Activated CD4-positive, CD25-positive, alpha-beta regulatory T cell treated with anti-CD3 and anti-CD28 coated beads, Interleukin-2, amount 50 U/mL, for 16 hours (primary cell): ENCODE measurements at places on chromosomes 1 and 21.

DNA sequence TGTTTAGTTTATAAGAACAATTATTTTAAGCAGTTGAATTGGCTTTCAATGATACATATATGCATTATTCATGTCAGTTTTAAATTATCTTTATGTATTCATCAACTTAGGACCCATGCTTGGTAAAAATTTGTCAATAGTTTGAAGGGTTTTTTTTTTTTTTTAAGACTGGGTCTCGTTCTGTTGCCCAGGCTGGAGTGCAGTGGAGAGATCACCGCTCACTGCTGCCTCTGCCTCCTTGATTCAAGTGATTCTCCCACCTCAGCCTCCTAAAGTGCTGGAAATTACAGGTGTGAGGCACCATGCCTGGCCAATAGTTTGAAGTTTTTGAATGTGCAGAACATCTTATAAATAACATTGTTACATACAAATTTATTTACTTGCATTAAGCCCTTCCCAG is 1671.0 kb upstream of the B3GALT2 start:
- no peak for DNase-seq

GRCh38 chr1:116772648-116773045 is 18.4 kb downstream of the CD2 start:
- DNase-seq: no peak

DNA sequence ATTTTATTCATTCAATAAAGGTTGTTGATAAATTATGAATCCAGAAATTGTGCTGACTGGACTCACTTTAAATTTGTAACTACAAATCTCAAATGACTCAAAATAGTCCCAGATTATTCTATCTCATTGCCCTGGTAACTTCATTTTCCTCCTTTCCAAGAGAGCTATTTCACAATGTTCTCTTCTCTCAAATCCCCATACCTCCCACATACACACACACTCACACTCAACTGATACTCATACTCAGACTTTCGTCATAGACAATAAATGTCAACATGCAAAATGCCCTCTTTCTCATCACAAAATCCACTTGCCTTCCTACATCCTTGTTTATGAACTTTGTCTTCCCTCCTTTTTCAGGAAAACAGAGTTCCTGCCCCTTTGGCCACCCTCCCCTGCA is 33.3 kb downstream of the EXTL2 start:
- no peak for DNase-seq

- DNase-seq: no peak
Observed at GRCh38 chr1:96722958-96723357, 1.4 kb downstream of the PTBP2 start.

DNA sequence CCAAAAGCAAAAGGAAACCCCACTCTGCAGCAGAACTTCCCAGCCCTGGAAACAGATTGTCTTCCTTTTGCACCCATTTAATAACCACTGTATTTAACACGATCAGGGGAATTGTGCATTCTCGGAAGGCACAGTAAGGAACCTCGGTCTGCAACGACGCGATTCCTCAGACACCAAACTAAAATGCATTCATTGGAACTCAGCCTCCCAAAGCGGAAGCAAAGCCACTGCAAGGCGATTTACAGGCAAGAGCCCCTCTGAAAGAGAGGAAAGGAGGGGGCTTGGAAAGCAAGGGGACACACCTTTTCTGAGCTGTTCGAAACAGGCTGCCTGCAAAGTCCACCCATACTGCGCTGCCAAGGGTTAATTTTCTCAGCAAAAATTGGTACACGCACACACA is 297.7 kb downstream of the OMA1 start:
- no peak for DNase-seq

GRCh38 chr21:37686991-37687810 is 229.1 kb downstream of the KCNJ6 start:
- DNase-seq: no peak

DNA sequence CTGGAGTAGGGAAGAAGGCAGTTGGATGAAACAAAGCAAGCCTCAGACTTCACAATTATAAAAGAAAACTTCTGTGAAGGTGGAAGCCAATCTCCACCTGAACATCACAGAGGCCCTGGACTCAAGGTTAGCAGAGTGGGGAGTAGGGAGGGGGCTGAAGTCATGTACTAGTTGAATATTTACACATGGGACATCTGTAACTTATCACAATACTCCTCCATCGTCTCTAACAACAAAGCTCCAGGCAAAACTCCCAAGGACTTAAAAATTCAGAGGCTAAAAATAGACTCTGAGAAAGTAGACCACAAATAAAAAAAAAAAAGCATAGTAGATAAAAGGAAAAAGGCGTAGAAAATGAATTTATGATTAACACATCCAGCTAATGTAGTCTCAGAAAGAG is 326.3 kb upstream of the PKN2 start:
- DNase-seq: no peak

- DNase-seq: no peak
Observed at GRCh38 chr1:22592919-22593790, 29.9 kb downstream of the EPHA8 start.

DNA sequence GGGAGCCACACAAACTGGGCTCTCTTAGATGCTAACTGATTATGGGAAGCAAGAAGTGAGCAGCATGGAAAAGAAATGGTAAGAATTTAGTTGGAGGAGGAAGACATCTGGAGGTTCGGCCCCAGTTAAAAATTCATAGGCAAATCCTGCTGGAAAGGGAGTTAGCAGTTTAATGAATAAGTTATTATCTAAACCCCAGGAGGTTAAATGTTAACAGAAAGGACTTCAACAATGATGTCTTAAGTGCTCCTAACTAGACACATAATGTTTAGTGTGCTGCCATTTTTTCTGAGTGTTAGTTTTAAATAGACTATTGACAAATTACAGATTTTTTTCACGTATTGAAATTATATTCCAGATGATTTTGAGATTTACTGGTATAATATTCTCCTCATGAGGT is 1265.3 kb upstream of the ADGRL2 start:
- DNase-seq: no peak

DNA sequence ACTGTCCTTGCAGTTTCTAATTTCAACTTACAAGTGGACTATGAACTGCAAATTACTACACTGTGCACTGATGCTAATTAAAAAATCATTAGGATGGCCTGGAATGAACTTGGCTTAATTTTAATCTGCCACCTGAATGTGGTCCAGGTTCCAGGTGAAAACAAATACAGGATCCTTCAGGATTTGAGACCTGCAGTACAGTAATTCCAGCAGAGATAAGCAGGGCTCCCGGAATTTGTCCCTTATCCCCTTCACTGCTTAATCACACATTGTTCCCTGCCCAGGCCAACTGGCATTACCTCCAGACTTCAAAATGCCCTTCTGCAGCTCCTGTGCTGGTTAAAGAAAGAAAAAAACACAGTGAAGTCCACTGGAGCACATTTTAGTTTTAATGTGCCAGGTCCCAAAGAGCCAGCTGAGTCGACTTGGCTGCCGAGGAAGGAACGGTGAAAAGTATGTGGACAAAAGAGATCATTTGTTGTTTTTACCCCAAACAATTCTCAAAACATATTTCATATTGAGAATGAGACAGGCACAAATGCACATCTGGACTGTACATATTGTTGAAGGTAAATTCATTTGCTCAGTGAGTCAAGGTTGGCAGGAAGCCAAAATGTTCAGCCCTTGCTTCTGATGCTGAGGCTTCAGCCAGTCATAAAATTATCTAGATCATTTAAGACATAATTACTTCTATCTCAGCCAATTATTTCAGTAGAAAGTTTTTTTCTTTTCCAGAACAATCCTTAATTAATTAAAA is 28.3 kb downstream of the DEGS1 start:
- no peak for DNase-seq

DNA sequence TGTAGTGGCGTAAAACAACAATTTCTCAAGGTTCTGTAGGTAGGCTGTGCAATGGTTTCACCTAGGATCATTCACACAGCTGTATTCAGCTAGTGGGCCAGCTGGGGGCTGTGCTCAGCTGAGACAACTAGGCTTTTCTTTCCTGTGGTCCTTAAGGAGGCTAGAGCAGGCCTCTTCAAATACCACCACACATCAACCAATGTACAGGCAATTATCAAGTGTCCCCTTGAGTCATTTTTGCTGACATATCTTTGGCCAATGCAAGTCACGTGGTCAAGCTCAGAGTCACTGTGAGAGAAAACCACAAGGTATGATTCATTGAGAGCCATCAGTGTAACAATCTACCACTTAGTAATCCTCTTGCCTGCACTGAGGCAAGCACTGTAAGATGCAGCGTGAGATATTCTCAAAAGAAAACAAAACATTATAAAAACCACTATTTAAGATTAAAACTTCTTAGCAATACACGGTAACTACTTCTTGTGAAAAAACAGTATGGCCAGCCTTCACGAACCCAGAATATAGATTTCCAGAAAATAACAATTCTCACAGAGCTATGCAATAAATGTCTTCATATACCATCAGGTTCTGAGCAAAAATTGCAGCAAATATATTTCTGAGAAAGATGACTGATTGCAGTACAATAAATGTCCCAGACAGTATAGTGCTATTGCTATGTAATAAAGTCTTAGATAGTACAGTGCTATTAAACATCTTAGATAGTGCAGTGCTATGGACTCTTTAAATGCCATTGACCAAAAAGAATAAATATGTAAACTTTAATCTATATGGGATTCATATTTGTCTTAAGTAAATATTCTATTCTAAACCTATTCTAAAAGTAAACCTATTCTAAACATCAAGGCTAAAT is 55.3 kb downstream of the NME7 start:
- peak; percentile 16 for DNase-seq

DNA sequence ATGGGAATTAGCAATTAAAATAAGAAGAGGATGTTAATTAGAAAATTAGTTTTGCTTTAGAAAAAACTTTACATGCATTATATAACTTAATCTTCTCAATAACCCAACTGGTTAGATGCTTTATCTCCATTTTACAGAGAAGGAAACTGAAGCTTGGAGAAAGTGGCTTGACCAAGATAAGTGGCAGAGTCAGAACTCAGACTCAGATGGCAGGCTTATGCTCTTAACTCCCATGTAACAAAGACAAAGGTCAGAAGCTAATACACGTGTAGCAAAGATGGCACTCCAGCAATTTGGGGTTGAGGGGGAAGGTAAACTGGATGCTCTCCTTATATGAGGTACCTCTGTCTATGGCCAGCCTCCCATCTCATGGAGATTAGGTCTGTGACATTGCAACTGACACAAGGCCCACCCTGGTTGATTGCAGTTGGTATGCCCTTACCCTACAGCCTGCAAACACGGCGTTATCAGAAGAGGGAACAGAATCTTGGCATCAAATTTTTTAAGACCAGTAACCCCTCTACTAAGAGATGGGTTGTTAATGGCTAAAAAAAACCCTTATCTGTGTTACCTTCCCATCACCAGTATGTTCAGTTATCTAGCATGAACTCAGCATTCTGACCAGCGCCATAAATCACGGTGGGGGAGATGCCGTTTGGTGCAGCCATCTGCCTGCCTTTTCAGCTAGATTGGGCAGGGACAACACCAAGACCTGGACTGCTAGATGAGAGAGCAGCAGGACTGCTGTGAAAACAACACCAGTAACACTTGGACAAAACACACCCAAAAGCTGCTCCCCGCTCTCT is 97.0 kb downstream of the UBR4 start:
- no peak for DNase-seq

- no peak for DNase-seq
Observed at GRCh38 chr1:108858230-108858950, 1.5 kb upstream of the AKNAD1 start.

DNA sequence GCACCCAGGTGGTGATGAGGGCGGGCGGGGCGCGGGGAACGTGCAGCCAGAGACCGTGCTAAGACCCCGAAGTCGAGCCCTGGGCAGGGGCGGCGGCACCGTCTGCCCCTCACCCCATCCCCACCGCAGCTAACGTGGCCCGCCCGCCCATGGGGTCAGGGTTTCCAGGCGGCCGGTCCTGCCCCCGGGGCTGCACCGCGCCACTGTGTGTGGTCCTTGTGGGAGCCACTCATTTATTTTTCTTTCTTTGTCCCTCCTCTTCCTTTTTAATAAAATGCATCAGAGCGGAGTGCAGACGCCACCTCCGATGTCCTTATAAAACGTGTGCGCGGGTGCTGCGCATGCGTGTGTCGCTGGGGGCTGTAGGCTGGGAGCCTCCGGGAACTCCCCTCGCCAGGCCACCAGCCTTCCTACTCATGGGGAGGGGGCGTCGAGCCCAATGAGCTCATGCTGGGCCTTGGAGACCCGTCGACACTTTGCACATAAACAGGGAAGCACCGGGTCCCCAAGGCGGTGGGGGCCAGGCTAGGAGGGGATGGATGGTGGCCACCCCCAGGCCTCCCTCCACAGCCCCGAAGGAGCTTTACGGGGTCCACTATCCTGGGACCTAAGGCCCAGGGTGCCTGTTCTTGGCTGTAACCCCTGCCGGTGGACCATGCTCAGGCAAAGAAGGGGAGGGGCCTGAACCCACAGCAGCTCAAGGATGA is 59.9 kb downstream of the WNT9A start:
- DNase-seq: no peak

DNA sequence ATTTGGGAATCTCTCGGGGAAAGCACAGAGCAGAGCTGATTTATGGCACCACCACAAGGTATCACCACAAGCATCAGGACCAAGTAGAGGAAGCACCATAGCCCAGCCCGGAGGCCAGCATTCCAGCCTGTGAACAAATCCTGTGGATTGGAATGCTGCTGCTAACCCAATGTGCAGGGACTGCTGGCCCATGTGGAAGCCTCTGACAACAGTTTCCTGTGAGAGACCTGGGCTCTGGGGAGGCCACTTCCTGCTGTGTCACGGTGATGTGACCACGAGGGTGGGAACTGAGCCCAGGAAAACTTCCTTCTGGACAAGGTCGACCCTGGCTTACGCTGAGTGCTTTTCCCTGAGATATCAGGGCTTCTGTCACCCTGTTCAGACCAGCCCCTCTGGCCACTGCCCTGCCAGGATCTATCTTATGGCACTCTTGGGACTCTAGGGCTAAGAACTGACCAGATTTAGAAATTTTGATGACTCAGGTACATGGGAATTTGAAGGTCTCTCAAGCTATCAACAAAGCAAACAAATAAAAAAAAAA is 88.3 kb upstream of the NGF start:
- no peak for DNase-seq

GRCh38 chr1:212500351-212500750 is 67.6 kb downstream of the NENF start:
- DNase-seq: no peak

- no peak for DNase-seq
Observed at GRCh38 chr1:164735315-164736052, 176.5 kb downstream of the PBX1 start.

DNA sequence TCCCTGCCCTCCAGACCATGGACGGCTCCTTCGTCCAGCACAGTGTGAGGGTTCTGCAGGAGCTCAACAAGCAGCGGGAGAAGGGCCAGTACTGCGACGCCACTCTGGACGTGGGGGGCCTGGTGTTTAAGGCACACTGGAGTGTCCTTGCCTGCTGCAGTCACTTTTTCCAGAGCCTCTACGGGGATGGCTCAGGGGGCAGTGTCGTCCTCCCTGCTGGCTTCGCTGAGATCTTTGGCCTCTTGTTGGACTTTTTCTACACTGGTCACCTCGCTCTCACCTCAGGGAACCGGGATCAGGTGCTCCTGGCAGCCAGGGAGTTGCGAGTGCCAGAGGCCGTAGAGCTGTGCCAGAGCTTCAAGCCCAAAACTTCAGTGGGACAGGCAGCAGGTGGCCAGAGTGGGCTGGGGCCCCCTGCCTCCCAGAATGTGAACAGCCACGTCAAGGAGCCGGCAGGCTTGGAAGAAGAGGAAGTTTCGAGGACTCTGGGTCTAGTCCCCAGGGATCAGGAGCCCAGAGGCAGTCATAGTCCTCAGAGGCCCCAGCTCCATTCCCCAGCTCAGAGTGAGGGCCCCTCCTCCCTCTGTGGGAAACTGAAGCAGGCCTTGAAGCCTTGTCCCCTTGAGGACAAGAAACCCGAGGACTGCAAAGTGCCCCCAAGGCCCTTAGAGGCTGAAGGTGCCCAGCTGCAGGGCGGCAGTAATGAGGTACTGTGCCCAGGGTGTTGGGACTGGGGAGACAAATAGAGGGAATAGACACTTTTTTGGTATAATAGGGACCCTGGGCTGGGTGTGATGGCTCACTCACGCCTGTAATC is 1.0 kb downstream of the ZBTB48 start:
- no peak for DNase-seq
